Cardiac muscle cell (in vitro differentiated cells and primary cell): ENCODE measurements at places on chromosomes 7 and 10. TPM values are rescaled to one million over a fixed set of nuclear protein-coding genes. Genes with fewer than 3 reads are reported as not detected.

FOXI2 gene
- not detected in 2 replicates for total RNA-seq

AEBP1 gene
- 60.8 and 94.1 TPM in 2 replicates for total RNA-seq

PBLD gene
- total RNA-seq = 4.5 and 4.6 TPM in 2 replicates

GIMAP1 gene
- total RNA-seq = 0.06 TPM in 1 of 2 replicates, not detected in the other

CACNB2 gene
- 134 and 172 TPM in 2 replicates for total RNA-seq

POT1 gene
- 19.4 and 20.4 TPM in 2 replicates for total RNA-seq

COL28A1 gene
- total RNA-seq = 0.21 and 0.83 TPM in 2 replicates

CALHM1 gene
- 0.11 TPM in 1 of 2 replicates, not detected in the other for total RNA-seq

FAM25C gene
- total RNA-seq = not detected in 2 replicates

RAPGEF5 gene
- 0.11 and 0.21 TPM in 2 replicates for total RNA-seq

HHEX gene
- 0.32 and 0.89 TPM in 2 replicates for total RNA-seq

PRRT4 gene
- total RNA-seq = 17.6 and 26.6 TPM in 2 replicates

GIMAP4 gene
- 0.24 TPM in 1 of 2 replicates, not detected in the other for total RNA-seq

NUTM2A gene
- total RNA-seq = 3.0 and 5.6 TPM in 2 replicates

FAM25G gene
- total RNA-seq = not detected in 2 replicates

FAM25A gene
- total RNA-seq = not detected in 2 replicates

KCNH2 gene
- 91.5 and 110 TPM in 2 replicates for total RNA-seq

TAS2R3 gene
- total RNA-seq = 1.7 TPM in 1 of 2 replicates, not detected in the other
